AML-193 (cell line): ENCODE measurements at places on chromosomes 1 and 21.

DNA sequence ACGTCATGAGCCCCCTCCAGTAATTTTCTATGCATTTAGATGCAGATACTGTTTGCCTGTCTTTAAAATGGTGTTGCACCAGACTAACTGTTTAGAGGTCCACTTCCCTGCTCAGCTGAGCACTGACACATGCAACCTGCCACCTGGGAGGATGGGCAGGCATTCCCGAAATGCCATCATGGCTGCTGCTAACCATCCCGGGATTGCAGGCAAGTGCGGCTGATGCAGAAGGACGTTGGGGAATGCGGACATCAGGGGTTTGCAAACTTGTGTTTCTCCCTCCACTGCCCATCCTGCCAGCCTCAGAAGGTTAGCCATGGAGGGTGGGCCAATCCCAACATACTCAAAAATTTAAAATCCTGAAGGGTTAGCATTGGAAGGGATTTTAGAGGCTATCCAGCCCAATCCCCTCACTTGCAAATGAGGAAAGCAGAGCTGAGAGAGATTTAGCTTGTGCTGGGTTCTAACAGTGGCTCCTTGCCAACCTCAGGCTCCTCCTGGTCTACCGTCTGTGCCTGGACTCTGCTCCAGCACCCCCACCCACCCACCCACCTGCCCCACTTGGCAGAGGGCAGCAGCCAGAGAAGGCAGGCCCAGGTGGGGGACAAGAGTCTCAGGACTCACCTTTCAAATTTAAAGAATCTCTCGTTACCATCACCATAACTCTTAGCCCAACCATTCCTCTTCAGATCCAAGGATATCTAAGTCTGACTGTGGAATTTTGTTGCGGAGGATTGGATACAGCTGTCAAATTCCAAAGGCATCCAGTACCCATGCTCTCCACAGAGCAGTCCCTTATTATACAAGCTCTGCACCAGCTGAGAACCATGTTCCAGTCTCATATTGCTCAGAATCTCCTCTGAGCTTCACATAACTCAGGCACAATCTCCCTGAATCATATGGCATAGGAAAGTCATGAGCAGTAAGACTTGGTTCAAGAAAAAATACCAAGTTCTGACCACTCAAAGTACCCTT lies 34.2 kb downstream of the HIVEP3 start:
- no peak for DNase-seq

DNA sequence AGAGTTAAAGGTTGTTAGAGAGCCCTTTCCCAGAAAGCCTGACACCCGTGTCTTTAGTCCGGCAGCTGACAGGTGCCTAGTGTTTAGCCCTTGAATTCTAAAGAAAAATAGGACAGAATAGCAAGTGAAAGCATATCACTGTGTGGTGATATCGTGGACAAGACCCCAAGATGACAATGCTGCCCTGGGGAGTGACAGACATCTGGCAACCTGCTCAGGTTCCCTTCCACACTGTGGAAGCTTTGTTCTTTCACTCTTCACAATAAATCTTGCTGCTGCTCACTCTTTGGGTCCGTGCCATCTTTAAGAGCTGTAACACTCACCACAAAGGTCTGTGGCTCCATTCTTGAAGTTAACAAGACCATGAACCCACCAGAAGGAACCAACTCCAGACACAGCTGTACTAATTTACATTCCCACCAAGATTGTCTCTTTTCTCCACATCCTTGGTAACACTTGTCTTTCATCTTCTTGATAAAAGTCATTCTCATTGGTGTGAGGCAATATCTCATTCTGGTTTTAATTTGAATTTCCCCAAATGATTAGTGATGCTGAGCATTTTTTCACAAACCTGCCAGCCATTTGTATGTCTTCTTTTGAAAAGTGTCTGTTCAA lies 107.6 kb upstream of the SGIP1 start:
- no peak for DNase-seq

DNA sequence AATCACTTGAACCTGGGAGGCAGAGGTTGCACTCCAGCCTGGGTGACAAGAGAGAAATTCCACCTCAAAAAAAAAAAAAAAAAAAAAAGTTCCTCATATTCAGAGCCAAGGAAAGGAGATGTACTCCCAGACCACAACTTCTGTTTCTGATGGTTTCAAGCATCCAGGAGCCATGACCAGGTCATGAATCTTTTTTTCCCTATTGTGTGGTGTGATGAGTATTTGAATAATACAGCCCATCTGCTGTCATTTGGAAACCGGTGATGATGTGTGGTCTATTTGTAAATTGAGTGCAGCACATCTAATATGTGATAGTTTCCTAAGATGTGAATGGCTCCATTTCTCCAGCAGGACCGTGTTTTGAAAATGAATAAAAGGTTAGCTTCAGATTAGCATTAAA lies 18.6 kb downstream of the PIK3CD start:
- no peak for DNase-seq

DNA sequence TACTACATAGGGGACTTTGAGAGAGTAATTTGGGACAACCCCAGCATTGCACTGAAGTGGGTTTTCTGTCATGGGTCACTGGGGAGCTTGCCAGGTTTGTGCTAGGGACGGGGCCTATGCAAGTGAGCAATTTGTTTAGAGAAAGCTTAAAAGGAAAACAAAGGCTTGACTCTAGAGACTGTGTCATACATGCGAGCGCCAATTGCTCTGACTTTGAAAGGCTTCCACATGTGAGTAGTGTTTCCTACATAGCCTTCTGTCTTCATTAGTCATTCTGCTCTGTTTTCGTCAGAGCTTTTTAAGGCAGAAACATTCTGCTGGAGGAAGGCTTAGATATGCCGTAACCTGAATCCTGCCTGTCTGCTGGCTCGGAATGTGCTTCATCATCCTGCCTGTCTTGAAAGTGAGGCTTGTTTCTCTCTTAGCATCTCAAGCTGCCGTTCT lies 28.4 kb downstream of the TRIM45 start:
- DNase-seq, result no peak

DNA sequence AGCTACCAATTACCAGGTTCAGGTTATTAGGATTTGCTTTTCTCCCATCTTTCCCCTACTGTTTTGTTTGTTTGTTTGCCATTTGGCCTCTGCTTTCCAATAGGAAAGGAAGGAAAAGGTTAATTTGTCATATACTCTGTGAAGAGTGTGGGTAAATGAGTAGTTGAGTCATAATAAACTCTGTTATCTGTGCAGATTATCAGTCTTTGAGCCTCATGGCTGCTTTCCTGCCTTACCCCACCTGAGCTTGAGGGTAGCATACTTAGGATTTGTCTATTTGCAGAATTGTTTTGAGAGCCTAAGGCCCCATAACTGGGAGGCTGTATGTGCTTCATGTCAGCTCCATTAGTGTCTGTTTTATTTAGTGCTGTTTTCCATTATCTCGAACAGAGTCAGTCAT lies 32.9 kb upstream of the SNX27 start:
- DNase-seq, result no peak

- no peak for DNase-seq
These were observed 27.1 kb upstream of the AJAP1 start for GRCh38 chr1:4627353-4627752.

GRCh38 chr1:72636631-72637030 lies 354.3 kb upstream of the NEGR1 start:
- no peak for DNase-seq

- DNase-seq, result no peak
These were observed 112.9 kb upstream of the ATP1A1 start for GRCh38 chr1:116260115-116260514.

DNA sequence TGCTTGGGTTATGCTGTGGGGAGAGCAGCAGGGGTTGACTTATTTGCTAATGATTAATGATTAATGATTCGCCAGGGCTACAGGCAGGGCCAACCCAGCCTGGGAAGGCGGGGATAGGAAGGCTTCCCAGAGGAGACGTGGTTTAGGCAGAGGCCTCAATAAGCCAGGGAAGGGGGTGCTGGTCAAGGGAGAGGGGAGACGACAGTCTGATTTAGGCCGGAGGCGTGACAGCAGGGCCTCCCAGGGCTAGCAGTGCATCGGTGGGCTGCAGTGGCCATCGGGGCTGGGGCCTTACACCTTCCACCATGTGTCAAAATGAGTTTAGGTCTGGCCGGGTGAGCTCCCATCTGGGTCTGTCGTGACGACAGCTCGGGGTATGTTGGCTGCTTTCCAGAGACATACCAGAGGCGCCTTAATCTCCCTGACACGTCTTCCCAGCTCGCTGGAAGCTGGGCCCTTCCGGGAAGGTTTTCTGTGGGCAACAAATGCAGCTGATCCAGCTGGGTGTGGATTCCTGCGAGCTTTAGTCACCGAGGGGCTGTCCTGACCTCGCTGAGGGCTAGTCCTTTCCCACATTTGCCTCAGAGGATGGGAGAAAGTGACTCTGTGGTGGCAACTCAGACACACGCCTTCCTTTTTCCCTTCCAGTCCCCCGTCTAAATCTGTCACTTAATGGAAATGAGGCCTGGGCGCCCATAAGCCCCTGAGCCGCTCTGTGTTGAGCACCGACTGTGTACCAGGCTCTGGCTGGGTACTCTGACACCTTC lies 3.7 kb upstream of the SLC1A7 start:
- no peak for DNase-seq

- DNase-seq, result no peak
These were observed 395.1 kb downstream of the HLX start for GRCh38 chr1:221274373-221274772.

DNA sequence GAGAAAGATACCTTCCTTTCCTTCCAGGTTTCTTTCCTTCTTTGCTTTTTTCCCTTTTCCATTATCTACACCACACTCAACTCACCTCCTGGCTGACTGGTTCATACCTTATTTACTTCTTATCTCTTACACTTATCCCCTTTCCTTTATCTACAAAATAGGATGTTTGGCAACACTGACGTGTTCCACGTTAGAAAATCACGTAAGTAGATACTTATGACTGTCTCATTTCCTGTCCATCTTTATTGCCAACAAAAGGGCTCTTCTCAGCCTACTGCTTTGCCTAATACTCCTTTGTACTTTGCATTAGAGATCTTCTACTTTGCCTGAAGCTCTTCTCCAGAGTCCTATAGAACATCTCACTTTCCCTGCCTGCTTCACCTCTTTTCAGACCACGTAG lies 25.1 kb downstream of the SYNJ1 start:
- no peak for DNase-seq

- no peak for DNase-seq
These were observed 30.6 kb upstream of the USP24 start for GRCh38 chr1:55245781-55246180.

DNA sequence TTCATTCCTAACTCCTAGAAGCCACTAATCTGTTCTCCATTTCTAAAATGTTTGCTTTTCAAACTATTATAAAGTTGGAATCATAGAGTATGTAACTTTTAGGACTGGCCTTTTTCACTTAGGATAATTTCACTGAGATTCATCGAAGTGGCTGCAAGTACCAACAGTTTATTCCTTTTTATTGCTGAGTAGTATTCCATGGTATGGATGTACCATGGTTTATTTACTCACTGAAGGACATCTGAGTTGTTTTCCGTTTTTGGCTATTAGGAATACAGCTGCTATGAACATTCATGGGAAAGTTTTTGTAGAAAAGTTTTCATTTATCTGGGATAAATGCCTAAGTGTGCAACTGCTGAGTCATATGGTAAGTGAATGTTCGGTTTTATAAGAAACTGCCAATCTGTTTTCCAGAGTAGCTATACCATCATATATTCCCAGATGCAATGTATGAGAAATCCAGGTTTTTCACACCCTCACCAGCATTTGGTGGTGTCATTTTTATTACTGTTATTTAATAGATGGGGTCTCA lies 66.3 kb downstream of the SLC27A3 start:
- no peak for DNase-seq

DNA sequence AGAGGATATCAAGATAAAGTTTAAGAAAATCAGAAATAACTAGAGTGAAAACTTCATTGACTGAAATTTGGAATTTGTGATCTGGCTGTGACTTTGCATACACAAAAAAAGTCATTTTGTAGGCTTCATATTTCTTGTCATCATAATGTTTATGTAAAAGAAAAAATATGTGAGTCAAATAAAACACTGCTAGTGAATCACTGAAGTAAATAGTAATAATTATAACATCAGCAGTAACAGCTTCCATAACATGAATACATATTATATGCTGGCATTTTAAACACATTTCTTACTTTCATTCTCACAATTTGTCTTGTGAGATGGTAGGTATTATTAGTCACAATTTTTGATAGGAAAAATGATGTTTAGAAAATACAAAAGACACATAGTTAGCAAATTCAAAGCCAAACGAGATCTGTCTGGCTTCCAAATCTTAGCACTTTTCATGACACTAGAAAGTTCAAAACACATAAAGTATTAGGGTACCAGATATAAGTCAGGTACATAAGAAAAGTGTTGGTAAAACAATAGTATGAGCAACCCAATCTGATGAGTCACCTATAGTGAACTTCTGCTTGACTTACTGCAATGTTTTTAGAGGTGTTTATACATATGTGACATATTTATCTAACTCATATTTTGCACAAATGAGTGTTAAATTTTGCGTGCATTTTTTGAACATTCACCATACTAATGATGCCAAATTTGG lies 241.0 kb upstream of the SNX7 start:
- DNase-seq, result no peak

DNA sequence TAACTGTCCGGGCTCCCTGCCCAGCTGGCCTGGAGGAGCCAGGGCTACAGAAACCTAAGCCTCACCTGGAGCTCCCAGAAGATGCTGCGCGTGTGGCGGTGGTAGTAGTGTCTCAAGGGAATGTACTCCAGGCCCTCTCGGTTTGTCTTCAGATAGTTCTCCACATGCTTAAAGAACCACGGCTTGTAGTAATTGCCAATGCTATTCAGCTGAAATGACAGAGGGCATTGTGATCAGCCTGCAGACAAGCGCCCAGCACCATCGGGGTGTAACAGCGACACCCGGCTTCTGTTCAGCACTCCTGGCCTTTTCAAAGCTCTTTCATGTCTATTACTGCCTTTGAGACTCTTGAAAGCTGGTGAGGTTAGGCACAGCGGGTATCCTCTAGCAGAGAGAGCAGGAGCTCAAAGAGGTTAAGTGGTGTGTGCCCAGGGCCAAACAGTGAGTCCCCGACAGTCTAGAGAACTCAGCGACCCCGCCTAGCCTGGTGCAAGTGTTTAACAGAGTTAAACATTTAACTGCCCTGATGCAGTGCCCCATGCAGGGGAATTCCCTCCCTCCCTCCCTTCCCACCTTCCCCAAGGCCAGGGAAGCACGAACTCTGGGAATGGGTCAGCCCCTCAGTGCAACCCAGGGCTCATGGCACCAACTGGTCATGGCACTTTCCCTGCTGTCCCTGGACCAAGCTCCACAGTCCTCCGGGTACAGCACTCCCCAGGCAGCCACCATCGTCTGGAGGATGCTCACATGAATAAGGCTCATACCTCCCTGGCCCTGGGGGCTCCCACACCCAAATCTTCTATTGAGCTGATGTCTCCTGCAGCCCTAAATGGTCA lies 21.5 kb downstream of the DHCR24 start:
- no peak for DNase-seq

GRCh38 chr1:67052741-67053534 lies 1.0 kb downstream of the SLC35D1 start:
- DNase-seq, result peak; percentile 36

- DNase-seq, result no peak
These were observed 15.0 kb downstream of the ZNF124 start for GRCh38 chr1:247156787-247157232.

- no peak for DNase-seq
These were observed 333.6 kb downstream of the NPHP4 start for GRCh38 chr1:5658340-5659316.
